GM03348 (cell line): ENCODE measurements at places on chromosomes 4 and X.

- no peak for DNase-seq
Observed at GRCh38 chr4:162011089-162011488, 152.7 kb downstream of the FSTL5 start.

DNA sequence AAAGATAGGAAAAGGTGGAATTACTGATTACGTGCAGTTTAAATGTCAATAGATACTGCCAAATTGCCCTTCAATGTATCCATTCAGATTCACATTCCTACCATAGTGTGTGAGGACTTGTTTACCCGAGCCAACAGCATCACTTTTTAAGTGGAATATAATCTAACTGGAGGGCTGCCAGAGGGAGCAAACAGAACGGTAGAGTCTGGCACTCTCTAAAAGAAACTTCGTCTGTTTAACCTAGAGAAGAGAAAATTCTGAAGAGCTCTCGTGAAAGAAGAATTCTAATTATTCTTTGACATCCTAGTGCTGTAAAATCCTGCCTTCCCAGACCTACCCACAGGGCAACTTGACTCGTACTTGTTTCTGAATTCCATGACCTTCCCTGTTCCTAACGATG lies 23.2 kb downstream of the SMIM43 start:
- DNase-seq = no peak

GRCh38 chr4:155600244-155600643 lies 66.4 kb upstream of the GUCY1A1 start:
- DNase-seq = no peak

DNA sequence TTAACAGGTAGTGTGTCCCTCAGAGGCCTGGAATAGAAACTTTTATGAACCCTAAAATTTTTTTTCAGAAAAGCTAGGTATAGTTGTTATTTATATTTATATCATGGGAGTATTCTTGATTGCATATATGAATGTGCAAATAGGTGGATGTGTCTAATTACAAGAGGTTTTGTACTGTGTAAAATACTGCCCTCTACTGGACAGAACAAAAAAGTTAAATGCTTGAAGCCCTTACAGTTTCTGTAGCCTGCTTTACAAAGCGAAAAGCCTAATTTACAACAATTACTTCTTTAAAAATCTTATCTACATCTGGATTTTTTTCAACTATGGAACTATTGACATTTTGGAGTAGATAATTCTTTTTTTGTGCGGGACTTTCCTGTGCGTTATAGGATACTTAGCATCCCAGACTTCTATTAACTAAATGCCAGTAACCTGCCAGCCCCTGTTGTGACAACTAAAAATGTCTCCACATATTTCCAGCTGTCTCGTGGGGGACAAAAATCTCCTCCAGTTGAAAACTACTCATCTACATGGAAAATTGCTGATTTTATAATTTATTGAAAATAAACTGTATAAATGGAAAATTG lies 35.1 kb downstream of the ENPEP start:
- peak; percentile 63 for DNase-seq

- no peak for DNase-seq
Observed at GRCh38 chr4:178595500-178596138, 1153.4 kb upstream of the AGA start.

DNA sequence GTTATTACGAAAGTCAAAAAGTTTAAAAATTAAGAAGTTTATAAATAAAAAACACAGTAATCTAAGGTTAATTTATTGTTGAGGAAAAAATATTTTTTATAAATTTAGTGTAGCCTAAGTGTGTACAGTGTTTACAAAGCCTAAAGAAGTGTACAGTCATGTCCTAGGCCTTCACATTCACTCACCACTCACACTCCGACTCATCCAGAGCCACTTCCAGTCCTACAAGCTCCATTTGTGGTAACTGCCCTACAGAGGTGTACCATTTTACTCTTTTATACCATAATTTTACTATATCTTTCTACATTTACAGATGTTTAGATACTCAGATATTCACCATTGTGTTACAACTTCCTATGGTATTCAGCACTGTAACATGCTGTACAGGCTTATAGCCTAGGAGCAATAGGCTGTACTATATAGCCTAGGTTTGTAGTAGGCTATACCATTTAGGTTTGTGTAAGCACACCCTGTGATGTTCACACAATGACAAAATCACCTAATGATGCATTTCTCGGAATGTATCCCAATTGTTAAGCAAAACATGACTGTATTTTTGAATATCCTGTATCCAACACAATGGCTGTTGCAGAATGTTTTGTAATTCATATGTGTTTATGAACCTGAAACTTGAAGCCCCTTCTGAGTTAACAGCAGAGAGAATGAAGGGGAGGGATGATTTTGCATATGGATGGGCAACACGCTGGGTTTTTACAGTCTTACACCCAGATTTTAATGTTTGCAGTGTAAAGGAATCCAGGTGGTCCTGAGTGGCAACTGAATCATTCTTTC lies 3.1 kb downstream of the PPBP start:
- DNase-seq = no peak

DNA sequence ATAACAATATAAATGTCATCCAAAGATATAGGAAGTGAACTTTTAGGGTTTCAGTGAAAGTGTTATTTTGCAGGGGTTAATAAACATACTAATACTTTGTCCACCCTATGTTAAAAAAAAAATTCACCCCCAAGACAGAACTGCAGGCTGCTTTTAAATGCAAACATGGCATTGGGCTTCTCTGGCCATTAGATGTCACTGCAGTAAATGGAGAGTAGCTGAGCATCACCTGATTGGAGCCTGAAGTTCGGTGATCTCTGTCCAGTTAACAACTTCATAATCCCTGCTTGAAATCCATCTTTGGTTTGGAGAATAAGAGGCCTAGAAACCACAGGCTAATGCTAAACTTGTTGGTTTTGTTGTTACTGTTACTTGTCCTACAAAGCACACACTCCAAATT lies 18.7 kb downstream of the SLC25A43 start:
- DNase-seq = no peak

- no peak for DNase-seq
Observed at GRCh38 chr4:71827826-71828225, 43.9 kb upstream of the GC start.

GRCh38 chr4:24646798-24647460 lies 62.6 kb upstream of the DHX15 start:
- no peak for DNase-seq

- DNase-seq = no peak
Observed at GRCh38 chrX:69543572-69543971, 39.4 kb downstream of the NALF2 start.

DNA sequence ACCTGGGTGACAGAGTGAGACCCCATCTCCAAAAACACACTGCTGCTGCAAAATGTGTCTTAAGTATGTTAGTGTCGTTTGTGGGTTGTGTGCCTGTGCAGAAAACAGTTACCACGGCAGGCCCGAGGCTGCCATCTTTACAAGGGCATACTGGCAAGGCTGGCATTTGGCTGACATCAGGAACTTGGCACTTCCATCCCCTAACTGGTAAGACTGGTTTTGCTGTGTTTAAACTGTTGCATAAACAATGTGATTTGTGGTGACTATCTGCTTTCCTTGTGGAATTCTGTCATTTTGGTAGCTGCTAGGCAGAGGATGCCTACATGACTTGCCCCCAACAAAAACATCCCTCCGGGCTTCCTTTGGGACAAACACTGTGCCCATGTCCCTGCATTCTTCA lies 12.3 kb downstream of the LRP2BP start:
- DNase-seq = no peak

DNA sequence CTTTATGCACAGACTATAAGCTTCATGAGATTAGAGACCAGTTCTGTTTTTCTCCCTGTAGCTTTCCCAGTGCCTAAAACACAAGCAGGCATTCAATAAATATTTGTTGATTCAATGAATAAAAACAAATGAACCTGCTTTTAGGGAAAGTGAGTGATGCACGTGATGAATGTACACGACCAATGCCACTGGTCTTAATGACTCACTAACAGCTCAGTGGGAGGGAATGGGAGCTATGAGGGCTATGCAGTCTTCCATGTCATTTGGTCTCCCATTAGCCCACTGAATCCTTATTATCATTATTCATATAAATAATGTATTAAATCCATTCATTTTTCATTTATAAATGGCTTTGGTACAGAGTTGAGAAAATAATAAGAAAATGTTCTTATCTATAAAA lies 247.4 kb downstream of the FBXO8 start:
- DNase-seq = no peak

DNA sequence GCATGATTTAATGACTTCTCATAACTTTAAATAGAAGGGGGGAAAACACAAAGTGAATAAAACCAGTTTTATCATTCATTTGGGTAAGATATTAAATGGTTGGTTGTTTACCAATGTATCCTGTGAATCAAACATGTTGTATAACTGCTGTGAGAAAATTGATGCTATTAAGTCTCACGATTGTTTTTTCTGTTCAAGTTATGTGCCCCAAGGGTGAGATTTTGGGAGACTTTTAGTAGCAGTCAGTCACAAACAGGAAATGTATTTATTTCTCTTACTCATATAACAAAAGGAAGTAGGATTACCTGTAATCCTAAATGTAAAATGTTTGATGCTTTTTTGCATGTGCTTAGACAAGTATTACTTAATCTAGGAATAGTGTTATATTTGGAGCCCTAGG lies 39.2 kb downstream of the MTHFD2L start:
- DNase-seq = no peak

GRCh38 chrX:24243188-24243587 lies 70.7 kb downstream of the SUPT20HL2 start:
- no peak for DNase-seq

- no peak for DNase-seq
Observed at GRCh38 chr4:82733636-82734035, 65.0 kb downstream of the SCD5 start.

GRCh38 chrX:148825696-148826095 lies 325.3 kb downstream of the AFF2 start:
- DNase-seq = no peak

DNA sequence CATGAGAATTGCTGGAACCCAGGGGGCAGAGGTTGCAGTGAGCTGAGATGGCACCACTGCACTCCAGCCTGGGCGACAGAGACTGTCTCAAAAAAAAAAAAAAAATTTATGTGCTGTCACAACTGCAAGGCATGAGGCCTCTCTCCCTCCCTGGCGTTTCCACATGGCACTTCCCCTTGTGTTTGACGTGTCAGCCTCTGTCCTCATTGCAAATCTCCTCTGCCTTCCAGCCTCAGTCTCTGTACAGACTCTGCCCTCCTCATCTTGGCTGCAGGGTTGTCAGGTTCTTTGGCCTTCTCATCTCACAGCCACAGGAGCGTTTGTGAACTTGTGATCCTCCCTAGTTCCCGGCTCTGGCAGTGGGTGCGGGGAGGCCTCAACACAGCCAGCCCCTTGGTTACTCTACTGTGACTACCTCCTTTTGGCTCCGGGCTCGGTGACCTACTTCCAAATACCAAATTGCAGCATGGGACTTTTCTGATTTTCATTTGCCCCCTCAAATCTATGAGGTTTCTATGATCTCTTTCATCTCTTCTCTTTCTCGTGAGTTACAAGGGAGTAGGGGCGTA lies 250.0 kb downstream of the CBR4 start:
- DNase-seq = no peak

- no peak for DNase-seq
Observed at GRCh38 chrX:72713130-72713529, 976 bp downstream of the PHKA1 start.

GRCh38 chr4:121243485-121243884 lies 79.4 kb upstream of the TNIP3 start:
- peak; percentile 27 for DNase-seq

DNA sequence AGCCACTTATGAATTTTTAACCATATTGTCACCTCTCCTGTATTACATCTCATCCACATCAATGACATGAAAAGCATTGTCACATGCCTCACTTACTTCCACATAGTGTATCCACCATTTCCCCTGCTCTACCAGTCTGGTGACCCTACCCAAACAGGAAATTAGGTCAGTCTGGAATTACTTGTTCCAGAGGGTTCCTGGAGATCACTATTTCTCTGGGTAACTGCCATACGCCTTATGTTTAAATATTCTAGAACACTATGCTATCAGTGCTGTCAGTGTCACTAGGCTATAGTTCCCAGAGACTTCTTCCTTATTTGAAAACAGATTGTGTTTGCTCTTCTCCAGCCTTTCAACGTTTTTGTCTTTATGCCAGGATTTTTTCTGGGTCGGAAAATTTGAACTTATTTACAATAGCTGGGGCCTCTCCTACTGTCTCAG lies 15.0 kb downstream of the SRPX2 start:
- no peak for DNase-seq

- peak; percentile 3 for DNase-seq
Observed at GRCh38 chr4:8913858-8914460, 42.3 kb upstream of the HMX1 start.

GRCh38 chr4:183876268-183876934 lies 28.7 kb upstream of the STOX2 start:
- DNase-seq = peak; percentile 49

GRCh38 chrX:10620121-10620699 lies at the start of gene MID1:
Gene MID1 (minus strand): TSS chrX:10620585. CDS start chrX:10567547, 53,038 bp downstream.
- DNase-seq = peak; percentile 84

- no peak for DNase-seq
Observed at GRCh38 chrX:7294483-7294882, 146.5 kb upstream of the PUDP start.

DNA sequence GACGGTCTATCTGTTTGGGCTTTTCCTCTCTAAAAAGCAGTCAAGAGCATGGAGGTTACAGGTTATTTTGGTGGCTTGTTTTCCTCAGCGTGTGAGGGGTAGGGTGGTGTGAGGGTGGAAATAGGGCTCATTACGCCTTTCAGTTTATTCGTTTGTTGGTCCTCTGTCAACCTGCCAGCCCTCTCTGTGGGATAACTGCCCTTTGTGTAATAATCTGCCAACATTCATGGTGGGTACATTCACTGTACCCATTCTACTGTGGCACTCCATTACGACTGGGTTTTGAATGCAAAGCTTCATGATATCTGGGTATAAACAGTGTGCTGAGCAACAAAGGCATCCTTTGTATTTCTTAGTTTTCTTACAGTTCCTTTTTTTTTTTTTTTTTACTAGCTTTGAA lies 136.4 kb downstream of the ADGRL3 start:
- no peak for DNase-seq

DNA sequence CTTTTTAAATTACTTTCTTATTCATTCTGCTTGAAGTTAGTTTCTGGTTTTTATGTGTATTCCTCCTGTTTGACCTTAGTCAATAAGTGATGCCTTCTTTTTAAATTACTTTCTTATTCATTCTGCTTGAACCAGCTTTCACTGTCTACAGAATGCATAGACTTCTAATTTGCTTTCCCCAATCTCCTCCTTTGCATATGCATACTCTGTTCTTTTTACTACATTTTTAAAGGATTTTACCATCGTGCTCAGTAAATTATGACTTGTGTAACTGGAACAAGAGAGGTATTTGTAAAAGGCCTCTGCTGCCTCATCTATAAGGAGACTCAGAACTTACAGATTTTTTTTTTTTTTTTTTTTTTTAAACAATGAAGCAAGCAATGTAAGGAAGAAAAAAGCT lies 228.7 kb downstream of the PPP3CA start:
- no peak for DNase-seq

DNA sequence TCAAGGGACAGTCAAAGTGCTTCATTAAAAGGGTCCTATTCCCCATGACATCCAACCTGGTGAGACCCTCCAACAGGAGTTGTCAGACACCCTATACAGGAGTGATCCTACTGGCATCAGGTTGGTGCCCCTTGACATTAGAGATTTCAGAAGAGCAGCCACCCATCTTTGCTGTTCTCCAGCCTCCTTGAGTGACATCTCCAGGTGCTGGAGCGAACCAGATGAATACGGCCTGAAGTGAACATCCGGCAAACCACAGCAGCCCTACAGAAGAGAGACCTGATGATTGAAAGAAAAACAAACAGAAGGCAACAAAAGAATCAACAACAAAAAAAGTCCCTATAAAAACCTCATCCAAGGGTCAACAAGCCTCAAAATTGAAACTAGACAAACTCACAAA lies 146.1 kb upstream of the PBDC1 start:
- DNase-seq = no peak

- no peak for DNase-seq
Observed at GRCh38 chr4:130479020-130479419, 1383.1 kb downstream of the C4orf33 start.
